ENCODE measurements at places on chromosomes 7 and 10. TPM values are rescaled to one million over a fixed set of nuclear protein-coding genes. Genes with fewer than 3 reads are reported as not detected.

GRCh38 chr10:89926736-89927135, 225.3 kb downstream of the KIF20B start:
- DNase-seq: peak; percentile 15

GRCh38 chr7:300546-301290, 10.7 kb downstream of the FOXL3 start:
- no peak for DNase-seq

GRCh38 chr7:102306916-102307677, 20.4 kb downstream of the SH2B2 start:
- peak; percentile 21 for DNase-seq

GRCh38 chr7:92020636-92021035, 80.0 kb downstream of the AKAP9 start:
- DNase-seq: no peak

DNA sequence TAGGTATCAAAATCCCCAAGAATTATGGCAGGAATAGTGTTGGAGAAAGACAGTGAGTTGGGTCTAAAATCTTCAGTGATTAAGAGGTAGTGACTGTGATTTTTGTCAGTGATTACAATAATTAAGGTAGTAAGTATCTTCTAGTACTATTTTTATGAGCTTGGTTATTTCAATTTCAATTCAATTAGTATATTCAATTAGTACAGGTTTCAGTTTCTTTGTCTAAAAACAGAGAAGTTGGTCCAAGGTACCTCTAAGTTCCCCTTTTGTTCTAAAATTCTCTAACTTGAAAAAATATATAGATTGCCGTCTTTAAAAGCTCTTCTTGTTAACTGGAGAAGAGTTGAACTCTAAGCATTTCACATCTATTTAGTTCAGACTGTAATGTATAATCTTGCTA, 82.9 kb downstream of the OTUD1 start:
- no peak for DNase-seq

DNA sequence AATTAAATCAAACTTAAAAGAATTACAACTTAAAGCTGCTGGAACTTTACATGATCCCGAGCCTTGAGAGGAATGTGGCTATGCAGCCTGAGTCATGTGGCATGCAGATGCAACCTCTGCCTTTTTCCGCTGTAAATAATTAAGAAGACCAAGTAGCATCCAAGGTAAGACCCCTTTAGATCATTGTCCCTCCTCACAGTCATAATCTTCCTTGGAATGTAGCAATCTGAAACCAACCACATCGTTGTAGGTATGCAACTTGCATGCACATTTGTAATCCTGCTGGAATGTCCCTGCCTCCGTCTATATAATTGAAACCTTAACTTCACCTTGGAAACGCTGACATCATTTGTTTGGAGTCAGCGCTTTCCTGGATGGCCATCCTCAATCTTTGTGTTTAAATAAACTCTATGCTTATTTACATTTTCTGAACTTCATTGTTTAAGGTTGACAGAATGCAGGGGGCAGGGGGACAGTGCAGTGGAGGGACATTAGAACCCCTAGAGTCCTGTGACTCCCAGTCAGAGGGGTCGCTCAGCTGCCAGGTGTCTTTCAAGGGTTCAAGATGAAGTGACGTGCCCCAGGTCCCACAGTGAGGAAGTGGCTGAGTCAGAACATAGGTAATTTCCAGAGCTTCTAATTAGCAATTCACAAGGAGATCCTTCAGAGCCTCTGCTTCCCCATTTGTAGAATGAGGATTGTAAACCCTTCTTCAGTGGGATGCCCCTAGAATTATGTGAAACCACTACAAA, 110.7 kb downstream of the RALA start:
- peak; percentile 40 for DNase-seq

DNA sequence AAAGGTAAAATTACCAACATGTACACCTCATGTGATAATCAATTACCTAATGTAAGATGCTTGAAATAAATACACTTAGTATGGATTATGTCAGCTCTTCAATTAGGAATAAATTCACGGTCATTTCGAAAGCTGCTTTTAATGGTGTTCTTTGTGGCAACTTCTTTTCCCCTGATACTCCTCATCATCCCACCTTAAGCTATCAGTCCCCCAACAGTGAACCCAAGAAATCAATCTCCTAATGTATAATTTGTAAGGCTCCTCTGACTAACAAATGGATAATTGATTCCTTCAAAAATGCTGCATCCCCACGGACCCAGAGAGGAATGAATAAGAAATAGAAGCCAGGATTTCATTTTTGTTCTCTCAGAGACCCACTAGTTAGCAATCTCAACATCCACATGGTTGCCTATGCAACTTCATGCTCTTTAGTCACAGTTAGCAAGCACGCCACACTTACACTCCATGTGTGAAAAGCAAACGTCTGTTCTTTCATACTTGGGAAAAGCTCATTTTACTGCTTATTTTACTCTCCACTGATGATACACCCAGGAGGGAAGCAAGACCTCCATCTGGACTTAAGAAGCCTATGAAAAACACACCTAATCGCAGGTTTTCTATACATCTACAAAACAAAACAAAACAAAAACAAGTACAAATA, 70.1 kb downstream of the VPS41 start:
- no peak for DNase-seq

DNA sequence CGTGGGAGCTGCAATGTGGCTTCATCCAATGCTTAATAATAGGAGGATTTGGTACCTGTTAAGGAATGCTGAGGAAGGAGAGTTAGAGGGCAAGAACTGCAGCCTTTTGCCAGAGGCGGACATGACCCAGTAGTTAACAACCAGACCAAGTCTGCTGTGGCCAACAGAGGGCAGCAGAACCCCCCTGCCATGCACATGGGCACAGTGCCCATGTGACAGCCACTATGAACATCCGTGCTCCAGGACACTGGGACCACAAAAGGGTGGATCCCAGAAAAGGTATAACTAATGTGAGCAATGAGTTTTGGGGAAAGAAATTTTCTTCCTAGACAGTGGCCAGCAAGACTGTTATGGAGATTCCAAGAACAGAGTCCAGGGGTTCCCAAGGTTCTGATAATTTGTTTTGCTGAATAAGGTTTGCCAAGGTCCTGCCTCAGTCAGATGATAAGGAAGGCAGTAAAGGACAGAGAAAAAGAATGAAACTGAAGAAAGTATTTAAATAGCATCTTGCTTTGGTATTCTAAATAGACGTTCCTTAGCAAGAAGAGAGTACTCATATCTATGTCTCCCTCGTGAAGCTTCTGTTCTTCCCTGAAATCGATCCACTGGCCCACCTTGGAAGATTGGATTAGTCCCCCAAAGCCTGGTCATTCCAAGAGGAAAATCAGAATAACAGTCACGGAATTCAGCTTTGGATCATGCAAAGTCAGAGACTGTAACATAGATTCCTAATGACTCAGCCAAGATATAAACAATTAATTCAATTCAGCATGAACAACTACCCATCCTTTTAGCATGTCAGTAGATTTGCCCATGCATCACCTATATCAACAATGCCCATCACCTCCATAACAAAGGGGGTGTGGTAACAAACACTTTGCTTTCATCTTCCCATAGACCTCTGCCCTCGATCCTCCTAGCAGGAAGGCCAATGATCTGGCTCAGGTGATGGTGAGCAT, 56.0 kb downstream of the LGI1 start:
- DNase-seq: peak; percentile 53

The EVX1 gene
- not detected for total RNA-seq

The LIPF gene
- total RNA-seq: not detected

Data from MG63 (cell line).